ENCODE measurements at places on chromosomes 3 and 15. TPM values are rescaled to one million over a fixed set of nuclear protein-coding genes. Genes with fewer than 3 reads are reported as not detected.
A peak's percentile ranks its signal among the peaks of the same experiment; 100 is the strongest.

TIMP4 gene
- 0.11 TPM for total RNA-seq

DNA sequence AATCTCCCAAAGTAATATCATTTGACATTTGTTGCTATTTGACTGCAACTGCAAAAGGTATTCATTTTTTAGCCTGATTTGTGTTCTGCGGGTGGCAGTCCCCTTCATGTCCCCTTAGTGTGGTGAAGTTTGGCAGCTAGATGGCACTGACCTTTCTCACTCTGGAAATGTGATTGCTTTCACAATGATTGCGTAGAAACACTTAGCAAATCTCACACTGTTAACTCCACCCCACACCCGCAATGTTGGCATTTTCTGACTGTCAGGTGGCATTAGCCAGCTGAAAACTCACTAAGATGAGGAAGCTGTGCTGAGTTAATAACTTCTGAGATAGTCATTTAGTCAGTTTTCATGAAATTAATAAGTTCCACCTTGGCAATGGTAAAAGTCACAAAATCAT is 76.9 kb downstream of the TRIM69 start:
- DNase-seq = peak; percentile 29

DNA sequence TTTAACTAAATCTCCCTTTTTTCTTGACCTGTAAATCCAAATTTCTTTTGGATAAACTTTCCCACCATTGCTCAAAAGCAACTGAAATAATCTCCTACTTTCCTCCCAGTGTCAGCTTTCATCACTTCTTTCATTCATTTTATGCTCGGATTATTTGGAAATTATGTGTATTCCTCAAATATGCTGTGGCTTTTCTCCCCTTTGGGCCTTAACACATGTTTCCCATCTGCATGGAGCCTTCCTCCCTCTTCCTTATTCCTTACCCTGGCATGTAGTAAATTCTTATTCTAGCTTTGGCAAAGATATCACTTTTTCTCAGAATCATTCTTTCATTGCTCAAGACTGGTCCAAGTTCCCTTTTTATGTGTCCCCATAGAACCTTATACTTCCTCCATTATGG is 41.8 kb upstream of the TUSC7 start:
- no peak for DNase-seq

- DNase-seq = no peak
Measured at GRCh38 chr3:158768881-158769543, 32.8 kb upstream of the MFSD1 start.

DNA sequence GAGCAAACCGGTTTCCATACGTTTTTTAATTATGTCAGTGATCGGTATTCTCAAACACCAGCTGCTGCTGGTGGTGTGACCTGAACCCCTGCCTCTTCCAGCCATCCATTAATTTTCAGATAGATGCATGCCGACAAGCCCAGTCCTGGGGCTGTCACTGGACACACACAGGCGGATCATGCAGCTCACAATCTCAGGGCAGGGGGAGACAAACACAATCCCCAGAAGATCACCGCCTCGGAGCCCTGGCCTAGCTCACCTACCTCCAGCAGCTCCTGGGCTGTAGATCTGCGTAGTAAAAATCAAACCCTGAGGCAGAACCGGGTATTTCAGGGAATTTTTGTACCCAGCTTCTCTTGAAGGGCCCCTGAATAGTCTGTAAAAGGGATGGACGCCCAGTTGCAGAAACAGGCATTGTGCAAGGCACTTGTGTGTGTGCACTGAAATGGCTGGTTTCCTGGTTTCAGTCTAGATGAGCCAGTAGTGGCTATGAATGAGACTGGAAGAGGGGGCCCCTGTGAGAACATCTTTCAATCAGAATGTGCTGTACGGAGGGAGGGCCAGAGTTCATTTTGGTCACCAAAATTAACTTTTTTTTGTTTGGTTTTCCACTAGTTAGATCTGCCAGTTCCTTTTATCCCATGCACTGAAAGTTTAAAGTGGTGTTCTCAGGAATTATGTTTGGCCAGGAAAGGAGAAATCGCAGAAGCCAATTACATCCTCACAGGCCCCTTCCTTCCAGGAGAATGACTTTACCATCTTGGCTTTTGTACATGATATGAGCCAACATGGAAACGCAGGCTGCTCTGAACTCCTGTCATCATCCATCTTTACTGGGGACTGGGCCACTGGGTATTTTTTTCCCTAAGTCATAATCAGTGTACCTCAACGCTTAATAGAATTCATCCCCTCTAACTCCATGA is 55.0 kb upstream of the RPL32 start:
- no peak for DNase-seq

GRCh38 chr15:91461377-91461776 is 361.3 kb downstream of the SV2B start:
- DNase-seq = no peak
